ENCODE measurements at places on chromosomes 6 and 20.

DNA sequence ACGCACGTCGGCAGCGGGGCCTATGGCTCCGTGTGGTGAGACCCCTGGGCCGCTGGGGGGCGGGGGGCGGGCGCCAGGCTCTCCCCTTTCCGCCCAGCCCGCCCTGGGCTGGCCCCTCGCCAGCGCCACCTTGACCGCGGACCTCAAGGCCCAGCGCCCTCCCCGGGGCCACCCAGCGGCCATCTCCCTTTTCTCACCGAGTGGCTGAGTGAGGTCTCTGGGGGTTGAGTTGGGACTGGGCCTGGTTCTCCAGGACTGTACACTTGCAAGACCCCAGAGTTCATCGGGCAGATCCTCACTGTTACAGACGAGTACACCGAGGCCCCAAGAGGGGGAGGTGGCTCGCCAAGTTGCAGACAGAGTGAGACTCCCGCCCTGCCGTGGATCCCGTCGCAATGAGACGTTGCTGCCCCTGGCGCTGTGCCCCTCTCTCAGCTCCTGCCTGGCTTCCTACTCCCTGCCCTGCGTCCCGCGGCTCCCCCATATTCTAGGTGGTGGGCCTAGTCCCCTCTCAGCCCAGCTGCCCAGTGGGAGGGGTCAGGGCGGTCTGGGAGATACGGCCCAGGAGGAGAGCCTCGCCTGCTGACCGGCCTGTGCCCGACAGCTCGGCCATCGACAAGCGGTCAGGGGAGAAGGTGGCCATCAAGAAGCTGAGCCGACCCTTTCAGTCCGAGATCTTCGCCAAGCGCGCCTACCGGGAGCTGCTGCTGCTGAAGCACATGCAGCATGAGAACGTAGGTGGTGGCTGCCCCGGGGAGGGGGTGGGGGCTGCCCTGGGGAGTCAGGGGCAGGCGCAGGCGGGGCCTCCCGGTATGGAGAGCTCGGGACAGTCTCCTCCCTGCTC lies 576 bp downstream of the MAPK13 start:
- DNase-seq: no peak

GRCh38 chr20:5180421-5180820 lies 53.6 kb downstream of the CDS2 start:
- DNase-seq: no peak

GRCh38 chr6:134003542-134003951 lies 48.9 kb downstream of the SLC2A12 start:
- DNase-seq: no peak

GRCh38 chr20:37556538-37556937 lies 28.9 kb upstream of the BLCAP start:
- no peak for DNase-seq

DNA sequence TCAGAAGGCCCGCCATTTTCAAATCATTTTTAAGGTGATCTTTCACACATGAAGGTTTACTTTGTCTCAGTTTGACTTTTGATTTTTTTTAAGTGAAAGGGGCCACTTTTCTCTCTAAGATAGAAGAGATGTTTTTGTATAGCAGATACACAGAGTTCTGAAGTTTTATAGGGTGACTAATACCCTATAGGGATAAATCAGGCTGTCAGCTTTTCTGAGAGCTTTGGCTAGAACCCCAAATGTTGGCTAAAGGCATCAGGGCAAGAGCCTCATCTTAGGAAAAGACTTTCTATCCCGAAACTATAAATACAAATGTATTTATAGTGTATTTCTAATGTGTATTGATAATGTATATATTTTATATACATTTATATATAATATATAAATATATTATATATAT lies 181.4 kb downstream of the TBX18 start:
- no peak for DNase-seq

Measured in Caki2 (cell line).